DMS79 (cell line): ENCODE measurements at places on chromosomes 6 and 20.

DNA sequence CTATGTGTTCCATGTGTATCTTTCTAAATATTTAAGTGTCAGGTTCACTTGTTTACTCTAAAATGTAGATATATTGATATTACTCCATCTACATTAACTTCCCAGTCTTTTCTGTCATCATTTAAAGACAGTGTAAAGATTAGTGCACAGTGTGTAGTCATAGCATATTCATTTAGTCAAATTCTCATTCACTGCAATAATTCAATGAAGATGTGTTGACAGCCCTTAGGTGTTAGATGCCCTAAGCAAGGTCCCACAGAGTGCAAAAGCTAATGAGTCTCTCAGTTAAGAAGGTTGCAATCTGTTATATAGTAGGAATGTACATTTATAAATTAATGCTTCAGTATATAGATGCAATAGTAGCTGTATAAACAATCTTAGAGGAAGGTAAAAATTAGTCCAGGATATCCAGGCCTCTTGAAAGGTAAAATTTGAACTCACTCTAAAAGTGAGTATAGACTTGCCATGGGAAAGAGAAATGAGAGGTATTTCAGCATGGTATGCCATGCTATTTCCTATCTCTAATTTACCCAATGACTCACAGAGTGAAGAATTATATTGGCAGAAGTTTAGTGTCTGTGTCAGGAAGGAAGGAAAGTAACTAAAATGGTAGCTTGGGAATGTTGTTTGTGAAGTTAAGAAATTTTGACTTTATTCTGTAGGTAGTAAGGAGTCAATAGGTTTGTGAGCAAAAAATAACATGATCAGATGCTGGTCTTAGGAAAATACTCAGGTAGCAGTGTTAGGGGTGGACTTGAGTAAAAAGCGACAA is 969.9 kb upstream of the CITED2 start:
- DNase-seq: no peak

DNA sequence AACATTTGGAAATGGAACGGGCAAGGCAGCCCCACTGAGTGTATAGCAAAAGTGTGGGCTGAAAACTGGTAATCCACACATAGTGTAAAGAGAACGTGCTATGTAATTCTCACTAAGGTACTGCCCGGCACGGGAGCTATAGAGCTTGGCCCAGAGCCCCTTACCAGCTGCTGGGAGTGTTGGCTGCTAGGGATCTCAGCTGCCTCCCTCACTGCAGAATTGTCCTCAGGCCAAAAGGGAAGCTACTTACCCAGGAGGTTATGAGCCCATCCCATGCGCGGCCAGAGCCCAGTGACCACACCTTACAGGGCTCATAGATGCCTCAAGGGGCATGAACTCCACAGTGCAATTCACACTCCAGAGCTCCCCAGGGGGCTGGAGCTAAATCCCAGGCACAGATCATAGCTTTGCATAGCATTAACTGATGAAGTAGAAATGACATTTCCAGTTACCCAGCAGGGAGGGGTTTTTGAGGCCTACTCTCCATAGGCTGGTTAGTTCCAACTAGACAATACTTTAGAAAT is 56.8 kb downstream of the LINC00237 start:
- DNase-seq: no peak

- no peak for DNase-seq
Measured at GRCh38 chr6:150857945-150858308, 7.6 kb upstream of the MTHFD1L start.

DNA sequence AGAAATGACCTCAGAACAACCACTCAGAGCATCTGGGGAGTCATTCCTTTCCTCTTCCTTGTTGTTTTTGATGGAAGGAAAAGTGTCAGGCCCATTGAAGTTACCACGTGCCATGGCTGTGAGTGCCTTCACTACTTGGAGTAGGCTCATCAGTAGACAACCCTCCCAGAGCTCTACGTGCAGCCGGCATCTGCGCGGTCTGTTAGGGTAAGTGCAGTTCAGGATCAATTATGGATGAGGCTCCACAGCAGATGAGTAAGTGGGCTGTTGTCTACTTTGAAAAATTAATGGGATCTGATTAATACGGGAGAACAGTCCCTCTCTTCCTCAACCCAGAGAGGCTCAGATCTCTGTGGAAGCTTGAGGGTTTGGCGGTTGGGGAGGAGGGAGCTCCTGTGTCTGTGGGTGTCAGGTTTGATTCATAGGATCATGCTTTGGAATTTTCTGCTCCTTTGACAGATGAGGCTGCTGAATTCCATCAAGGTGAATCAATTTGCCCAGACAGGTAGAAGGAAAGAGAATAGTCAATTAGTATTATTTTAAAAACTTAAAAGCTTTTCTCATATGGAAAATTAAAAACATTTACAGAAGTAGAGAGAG is 93.8 kb upstream of the TOX2 start:
- no peak for DNase-seq

DNA sequence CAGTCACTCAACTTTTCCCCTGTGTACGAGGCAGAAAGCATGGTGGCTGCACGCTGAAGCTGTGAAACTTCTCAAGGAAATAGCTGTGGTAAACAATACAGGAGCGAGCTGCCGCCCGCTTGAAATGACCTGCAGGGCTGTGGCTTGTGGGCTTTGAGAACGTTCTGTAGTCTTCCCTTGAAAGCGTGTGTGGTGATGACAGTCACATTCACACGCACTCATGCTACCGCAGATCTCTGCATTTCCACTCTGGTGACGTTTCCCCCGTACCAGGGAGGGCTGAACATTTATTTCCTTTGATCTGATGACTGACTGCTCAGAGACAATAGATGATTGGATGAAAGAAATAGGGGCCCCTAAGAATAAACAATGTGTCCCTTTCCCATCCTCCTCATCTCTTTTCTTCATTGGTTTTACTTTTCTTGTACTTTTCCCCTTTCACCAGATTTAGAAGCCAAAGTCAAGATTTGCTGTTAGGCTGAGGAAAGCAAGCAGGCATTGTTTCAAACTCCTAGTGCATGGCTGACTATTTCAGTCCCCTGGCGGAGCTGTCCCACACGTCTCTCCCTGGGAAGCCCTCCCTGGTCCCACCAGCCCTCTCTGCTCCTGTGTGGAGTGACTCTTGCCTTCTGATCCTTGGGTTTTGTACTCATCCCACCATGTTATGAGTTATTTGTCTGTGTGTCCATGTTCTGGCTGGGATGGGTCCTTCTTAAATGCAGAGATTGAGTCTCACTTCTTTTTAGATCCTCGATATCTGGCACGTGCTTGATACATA is 3.9 kb downstream of the SYTL3 start:
- DNase-seq: no peak

DNA sequence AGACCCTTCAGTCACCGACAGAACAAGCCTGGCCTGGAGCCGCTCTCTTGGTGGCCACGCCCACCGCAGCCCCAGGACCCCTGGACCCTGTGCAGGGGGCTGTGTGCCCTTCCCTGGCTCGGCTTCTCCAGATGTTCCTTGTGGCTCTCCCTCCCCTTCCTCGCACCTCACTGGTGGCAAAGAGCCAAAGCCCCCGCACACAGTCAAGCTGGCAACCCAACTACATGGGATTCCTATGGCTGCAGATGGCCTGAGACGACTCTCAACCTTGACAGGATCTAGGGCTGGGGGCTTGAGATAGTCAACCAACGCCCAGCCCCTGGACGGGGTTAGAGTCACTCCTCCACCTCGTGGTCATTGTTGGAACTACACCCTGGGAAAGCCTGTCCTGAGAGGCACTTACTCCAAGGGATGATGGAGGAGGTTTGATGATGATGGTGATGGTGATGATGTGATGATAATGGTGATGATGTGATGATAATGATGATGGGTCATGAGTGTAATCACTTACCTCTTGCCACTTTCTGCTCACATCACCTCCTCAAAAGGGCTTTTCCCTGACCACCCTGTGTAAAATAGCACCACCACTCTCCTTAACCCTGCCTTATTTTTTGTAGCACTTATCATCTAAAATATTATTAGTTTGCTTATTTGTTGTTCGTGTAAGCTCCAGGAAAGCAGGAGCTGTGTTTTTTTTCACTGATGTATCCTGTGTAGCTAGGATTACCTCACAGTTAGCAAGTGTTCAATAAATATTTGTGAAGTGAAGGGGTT is 278.4 kb downstream of the LRFN2 start:
- DNase-seq: peak; percentile 30

GRCh38 chr20:19552221-19553180 is 205.6 kb upstream of the RIN2 start:
- DNase-seq: no peak

DNA sequence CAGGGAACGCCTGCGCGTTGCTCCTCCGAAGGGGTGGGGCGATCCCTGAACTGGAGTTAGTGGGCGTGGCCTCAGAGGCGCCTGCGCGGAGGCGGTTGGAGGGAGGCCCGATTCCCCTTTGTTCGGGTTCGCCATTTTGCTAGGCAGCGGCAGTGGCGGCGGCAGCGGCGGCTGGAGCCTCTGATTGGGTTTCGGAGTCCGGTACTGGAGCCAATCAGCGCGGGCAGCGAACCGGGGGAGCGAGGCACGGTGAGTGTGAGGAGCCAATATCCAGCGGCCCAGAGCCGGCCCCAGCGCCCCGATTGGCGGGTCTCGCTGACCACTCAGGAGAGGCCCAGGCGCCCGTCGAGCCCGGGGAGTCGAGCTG is at the start of gene NFYA:
Gene NFYA, plus strand, starts transcription at position 139 of the 367 bp plus-strand sequence. CDS start 6,116 bp downstream, outside the sequence.
- no peak for DNase-seq

GRCh38 chr6:167164261-167164660 is 6.5 kb upstream of the GPR31 start:
- no peak for DNase-seq

DNA sequence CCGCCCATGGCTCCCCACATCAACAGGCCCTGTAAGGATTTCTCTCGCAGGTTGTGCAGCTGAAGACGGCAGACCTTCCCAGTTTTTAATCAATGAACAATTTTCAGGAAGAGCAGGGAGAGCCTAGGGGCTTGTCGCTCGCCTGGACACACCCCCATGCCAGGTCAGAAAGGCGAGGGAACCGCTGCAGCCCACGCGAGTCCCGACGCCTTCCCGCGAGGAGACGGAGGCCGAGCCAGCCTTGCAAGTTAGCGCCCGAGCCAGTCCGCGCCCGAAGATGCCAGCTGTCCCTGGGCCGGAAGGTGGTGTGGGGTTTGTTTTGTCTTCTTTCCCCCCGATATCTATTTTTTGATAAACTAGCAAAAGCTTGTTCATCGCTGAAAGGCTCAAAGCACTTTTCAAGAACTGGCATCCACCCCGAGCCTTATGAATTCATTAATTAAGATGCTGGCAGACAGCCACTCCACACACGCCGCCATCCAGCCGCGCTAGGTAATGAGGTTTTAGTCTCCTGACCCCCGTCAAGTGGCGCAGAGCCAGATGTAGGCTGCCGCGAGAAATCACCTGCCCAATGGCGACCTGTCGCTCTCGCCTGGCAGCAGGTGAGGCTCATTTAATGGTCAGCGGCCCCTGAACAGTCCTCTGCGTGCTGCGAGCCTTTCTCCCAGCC is 6.6 kb downstream of the CCDC167 start:
- DNase-seq: peak; percentile 89

DNA sequence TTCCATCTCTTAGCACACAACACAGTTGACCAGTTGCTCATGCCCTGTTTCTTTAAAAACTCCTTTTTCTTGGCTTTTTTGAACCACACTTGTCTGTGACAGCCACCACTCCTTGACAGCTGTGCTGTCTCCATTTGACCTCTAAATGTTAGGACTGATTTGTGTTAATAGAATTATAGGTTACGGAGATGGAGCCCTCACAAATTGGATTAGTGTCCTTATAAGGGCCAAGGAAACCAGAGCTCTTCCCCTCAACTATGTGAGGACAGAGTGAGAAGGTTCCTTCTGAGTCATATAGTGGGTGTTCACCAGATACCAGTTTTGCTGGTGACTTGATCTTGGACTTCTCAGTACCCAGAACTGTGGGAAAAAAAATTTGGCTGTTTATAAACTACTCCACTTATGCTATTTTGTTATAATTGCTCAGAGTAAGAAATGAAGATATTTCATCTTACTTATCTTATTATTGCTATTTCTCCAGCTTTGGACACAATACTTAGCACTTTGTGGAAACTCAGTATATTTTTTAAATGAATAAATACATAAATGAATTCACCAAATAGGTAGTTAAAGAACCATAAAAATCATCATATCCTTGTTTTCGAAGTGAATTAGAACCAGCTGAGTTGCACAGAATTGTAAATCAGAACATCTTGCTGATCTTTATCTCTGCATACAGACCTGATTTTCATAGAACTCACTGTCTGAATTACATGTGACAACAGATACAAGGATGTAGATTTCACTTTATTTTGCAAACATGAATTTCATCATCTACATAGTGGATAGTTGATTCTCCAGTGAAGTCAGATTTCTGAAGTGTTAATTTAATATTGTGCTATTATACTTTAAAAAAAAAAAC is 598.5 kb upstream of the IRAK1BP1 start:
- DNase-seq: no peak

DNA sequence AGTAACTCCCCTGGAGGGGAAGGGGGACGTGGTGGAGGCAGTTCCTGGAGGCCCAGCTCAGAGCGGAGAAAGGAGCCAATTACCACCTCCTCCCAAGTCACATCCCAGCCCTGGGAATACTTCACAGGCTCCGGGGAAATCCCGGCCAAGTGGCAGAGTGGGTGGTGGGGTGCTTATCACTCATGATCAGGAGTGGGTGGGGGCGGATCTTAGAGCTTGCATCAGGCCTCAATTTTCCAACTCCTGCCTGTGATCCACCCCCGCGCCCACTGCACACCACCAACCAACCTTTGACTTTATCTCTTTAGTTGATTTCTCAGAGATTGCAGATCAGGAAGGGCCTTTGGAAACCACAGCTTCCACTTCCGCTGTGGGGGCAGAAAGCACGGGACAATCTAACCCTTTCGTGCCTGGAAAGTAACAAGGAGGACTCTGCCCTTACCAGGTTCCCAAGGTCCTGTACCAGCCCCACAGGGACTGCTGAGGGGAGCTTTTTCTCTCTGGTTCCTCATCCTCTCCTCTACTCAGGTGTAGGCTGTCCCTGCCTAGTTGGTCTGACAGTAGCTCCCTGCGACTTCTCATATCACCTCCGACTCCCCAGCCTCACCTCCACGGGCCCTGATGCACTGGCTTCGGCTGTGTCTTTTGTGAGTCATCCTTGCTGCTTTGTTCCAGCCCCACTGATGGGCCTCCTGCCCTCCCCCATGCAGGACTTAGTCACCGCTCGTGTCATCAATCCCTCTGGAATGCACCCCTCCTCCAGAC is 24.9 kb upstream of the IER3 start:
- no peak for DNase-seq

- no peak for DNase-seq
Measured at GRCh38 chr6:166206066-166206465, 38.4 kb upstream of the TBXT start.

GRCh38 chr6:166644681-166645080 is 17.6 kb upstream of the RPS6KA2 start:
- no peak for DNase-seq

GRCh38 chr20:43294031-43294430 is 104.3 kb upstream of the PTPRT start:
- no peak for DNase-seq
